ENCODE measurements at places on chromosomes 2 and 18. TPM values are rescaled to one million over a fixed set of nuclear protein-coding genes. Genes with fewer than 3 reads are reported as not detected.

KLHL30 gene
- polyA plus RNA-seq = 0.29 TPM

- no peak for DNase-seq
Measured at GRCh38 chr2:168814046-168814445, 11.6 kb downstream of the NOSTRIN start.

DNA sequence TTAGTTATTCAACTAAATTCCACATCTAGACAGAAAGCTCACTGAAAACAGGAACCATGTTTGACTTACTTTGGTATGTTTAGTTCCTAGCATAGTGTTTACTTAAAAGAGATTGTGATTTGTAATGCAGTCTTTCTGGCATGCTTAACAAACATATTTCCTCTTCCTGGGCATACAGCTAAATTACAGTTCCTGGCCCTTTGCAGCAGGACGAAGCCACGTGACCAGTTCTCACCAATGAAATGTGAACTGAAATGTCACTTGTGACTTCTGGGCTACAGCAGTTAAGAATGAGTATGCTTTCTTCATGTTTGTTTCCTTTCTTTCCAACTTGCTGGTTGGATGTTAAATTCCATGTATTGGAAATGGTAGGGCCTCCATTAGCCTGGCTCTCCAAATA is 330.5 kb downstream of the FIGN start:
- DNase-seq = no peak

DNA sequence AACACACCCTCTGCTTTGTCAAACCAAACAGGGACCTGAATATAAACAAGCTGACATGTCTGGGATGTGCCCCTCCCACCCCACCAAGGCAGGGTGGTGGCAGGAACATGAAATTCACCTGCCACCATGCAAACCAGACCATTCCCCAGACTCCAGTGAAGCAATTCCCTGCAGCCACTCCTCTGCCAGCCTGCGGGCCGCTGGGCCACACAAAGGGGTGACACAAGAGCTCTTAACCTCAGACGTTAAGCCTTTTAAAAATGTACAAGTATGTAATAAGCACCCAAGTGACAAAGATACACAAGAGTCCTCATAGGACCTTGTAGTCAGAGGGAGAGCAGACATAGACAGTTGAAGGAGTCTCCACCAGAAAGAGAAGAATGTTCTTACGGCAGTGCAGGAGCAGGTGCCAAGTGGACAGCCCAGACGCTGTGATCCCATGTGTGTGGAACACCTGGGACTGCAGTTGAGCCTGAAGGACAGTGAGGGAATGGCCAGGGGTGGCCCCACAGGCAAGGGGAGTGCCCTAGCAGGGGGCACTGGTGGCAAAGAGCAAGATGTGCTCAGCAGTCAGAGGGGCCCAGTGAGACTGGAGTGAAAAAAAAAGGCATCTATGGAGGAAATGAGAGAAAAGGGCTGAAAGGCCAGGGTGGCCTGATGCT is 36.9 kb downstream of the CRACDL start:
- no peak for DNase-seq

- DNase-seq = no peak
Measured at GRCh38 chr2:37786191-37786698, 114.8 kb upstream of the CDC42EP3 start.

DNA sequence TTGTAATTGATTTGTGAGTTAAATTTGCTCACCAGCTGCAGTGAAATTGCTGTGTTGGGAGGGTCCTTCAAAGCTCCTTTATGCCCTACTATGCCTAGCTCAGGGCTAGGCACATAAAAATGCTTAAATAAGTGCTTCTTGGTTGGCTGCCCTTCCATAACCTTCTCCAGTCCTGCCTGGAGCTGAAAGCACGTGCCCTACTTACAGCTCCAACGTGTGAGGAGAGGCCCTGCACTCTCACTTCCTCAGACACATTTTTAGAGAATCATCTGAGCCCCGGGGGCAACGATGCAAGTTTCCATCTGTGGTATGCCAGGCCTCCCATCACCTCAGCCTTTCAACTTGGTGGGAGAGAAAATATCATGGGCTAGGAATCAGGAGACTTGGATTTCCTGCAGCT is 202.7 kb downstream of the BCL11A start:
- DNase-seq = no peak

- peak; percentile 67 for DNase-seq
Measured at GRCh38 chr2:37590119-37590571, 81.3 kb downstream of the CDC42EP3 start.

DNA sequence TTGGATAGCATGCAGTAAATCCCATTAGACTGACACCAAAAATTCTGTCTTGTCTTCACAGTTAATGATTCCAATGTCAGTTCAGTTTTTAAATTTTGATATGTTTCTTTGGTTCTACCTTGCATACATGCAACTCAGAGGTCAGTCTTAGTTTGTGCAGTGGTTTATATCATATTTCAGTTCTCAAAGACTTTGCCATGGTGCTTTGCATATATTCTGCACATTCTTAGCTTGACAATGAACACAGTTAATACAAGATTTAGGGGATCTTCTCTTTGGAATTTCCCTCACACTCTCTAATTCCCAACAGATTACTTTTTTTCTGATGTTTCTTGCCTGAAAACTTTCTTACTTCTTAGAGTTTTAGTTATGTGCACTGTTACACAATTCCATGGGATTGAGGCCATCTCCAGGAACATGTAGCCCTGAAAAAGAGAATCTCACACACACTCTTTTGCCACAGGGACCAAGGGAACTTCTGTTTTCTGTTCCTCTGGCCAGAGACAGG is 17.3 kb downstream of the NOL4 start:
- no peak for DNase-seq

RAB31 gene
- 81.5 TPM for polyA plus RNA-seq

NDUFS1 gene
- polyA plus RNA-seq = 75.8 TPM

HRH4 gene
- polyA plus RNA-seq = 0.42 TPM

CHRNG gene
- polyA plus RNA-seq = 0.26 TPM

- no peak for DNase-seq
Measured at GRCh38 chr18:62577765-62578164, 54.9 kb downstream of the ZCCHC2 start.

DNA sequence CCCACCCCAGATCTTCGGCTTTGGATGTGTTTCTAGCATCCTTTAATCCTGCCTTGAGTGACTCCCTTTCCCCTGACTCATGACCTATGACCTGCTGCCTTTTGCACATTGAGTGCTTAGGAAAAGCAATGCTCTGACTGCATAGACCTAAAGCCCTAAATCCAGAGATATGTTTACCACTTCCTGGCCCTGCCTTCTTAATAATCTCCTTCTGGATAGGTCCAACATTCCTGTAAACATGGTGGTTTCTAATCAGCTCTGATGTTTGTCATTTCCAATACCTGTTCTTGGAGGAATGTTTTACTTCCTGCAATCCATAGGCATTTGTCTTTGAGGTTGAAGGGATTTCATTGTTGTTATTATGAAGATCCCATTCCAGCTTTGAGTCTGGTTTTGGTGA is 2.3 kb downstream of the SLC3A1 start:
- DNase-seq = no peak

DNA sequence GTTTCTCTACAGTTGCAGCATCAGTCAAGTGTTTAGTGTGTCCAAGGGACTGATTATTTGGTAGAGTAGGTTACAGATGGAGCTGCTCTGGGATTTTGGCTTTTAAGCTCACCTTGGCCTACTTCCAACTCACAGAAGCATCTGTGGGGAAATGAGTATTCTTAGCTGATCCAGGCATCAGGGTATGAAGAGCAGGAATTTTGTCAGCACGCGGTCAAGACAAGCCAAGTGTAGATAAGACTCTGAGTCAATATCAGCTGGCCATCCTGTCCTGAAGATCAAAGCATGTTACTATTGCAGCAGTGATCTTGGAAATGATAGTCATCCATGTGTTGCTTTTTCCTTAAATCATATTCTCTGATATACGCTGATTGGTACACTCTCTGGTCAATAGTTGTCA is 24.4 kb downstream of the SERPINB4 start:
- no peak for DNase-seq

DNA sequence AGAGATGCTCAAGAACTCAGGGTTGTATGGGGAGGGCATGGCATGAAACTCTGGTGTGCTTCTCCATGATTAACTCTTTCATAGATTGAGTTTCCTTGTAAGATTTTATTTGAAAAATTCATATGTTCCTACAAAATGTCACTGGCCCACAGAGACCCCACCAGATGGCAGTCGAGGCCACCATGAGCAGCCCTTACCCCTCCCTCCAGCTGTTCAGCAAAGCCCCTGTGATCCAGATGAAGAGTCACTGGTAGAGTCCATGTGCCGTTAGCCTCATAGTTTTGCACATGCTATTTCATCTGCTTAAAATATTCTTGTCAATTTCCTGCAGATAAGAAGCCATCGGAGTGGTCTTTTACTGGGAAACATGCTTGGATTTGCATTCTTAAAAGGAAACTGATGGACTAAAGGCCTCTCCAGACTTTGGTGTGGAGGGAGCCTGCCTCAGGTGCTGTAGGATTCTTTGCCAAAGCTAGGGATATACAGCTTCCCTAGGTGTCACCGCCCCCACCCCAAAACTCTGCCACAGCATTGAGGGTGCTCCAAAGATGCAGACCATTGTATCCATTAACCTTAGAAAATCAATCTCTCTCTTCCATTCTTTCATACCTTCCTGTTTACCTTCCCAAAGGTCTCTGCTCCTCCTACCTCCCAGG is 18.8 kb downstream of the ZNF385B start:
- no peak for DNase-seq

- DNase-seq = no peak
Measured at GRCh38 chr2:232448304-232448690, 7.7 kb upstream of the ALPI start.

CNTNAP5 gene
- polyA plus RNA-seq = 0.29 TPM

DNA sequence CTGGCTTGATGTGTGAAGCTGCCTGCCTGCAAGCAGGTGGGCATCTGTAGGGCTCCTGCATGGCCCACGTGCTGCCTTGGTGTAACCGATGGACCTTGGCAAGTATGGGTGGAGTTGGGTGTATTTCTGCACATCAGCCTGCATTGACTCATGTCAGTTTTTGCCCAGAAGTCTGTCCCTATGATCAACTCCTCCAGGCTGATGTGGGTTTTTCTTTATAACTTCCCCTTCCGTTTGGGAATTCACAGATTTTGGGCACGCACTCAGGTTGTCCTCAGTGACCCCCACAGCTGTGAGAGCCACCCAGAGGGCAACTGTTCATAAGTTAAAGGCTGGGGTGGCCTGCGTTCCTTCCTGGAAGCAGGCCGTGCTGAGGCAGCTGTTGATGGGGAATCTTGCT is 123.3 kb downstream of the NCK2 start:
- peak; percentile 30 for DNase-seq

CCDC141 gene
- polyA plus RNA-seq = 2.2 TPM

DNA sequence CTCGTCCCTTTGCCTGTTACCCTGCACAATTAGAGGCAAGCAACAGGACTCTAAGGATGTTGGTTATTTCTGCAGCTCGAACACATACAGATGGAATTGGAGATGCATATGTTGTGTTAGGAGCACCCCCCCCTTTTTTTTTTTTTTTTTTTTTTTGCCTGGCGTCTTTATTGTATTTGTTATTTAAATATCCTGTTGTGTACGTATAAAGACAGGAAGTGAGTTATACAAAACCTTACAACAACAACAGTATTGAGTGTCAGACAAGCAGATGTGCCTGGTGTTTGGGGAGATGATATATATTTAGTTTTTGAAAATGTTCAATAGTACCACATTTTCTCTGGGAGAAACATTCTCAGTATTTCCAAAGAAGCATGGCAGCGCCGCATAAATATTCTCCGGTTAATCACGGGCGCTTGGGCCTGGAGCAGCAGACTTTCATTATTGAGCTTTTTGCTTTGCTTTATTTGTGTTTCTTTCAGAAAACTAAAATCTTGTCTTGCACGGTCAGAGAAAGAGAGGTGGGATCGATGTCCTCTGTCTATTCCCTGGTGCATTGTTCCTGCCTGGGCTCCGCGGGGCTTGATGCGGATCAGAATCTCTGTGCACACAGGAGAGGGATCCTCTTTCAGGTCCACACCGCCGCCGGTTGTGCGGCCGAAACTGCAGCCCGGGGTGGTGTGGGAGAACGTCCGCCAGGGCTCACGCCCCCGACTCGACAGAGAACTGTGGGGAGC is 23.2 kb upstream of the ZNF516 start:
- peak; percentile 80 for DNase-seq

- DNase-seq = no peak
Measured at GRCh38 chr18:10304853-10305252, 149.6 kb upstream of the APCDD1 start.

- DNase-seq = no peak
Measured at GRCh38 chr2:219698748-219699439, 71.5 kb downstream of the SLC4A3 start.

CDKL4 gene
- polyA plus RNA-seq = 3.9 TPM

ITPRIPL1 gene
- polyA plus RNA-seq = 57.9 TPM

DNA sequence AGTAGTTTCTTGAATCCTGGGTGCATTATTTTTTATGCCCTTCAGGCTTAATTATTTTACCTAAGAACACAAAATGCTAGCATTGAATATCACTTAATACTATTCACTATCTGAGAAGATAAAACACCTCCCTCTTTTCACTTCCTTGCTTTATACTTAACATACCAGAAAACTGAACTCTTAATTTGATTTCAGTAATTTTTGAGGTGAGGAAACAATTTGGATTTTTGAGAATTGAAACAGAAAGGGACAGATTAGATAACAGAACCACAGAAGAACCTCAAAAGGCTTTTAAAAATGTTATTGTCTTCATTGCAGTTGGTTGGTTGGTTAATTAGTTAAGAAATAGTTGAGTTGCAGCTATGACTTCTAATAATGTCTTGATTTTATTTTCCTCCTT is 69.5 kb downstream of the GPD2 start:
- DNase-seq = no peak

DNA sequence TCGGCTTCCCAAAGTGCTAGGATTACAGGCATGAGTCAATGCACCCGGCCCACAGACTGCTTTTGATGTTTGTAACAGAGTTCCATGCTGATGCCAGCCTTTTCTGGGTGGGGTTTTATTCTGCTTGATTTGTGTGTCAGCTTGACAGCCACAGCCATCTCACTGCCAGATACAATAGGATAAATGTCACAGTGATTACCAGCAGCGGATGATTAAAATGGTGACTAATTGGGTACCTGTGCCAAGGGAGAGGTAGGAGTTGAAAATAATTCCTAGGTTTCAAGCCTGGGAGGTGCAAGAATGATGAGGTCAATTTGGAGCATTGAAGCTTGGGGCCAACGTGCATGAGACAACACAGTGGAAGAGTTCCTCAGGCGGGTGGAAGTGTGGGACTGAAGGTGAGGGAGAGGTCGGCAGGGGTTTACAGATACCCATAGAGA is 39.4 kb downstream of the SH2D6 start:
- no peak for DNase-seq

DNA sequence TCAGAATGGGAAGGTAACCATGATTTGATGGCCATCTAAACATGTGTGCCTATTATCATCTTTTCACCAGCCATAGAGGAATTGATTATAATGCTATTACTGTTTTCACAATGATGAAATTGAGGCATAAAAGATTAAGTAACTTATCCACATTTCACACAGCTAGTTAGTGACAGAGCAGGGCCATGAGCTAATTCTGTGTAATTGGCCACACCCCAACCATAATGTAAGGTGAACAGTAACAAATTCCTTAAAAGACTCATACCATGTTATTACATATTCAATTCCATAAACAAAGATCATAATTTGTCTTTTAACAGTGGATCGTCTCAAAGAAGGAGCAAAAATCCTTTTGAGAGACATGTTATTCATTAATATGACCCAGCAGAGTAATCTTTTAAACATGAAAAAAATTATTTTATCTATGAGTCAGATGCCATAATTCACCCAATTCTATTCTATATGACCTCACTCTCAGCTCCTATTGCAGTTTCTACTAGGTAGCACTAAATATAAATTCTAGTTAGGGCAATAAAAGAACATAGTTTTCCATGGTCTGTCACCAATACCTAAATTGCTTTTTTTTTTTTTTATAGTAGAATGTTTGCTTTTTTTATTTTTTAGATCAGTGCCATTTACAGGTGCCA is 475.8 kb upstream of the SLC39A10 start:
- DNase-seq = no peak

ZBTB7C gene
- 14.1 TPM for polyA plus RNA-seq
